GDM1 (cell line): ENCODE measurements at places on chromosomes 12 and 14.

GRCh38 chr12:123271001-123271668, 521 bp downstream of the CDK2AP1 start:
- peak; percentile 55 for DNase-seq

DNA sequence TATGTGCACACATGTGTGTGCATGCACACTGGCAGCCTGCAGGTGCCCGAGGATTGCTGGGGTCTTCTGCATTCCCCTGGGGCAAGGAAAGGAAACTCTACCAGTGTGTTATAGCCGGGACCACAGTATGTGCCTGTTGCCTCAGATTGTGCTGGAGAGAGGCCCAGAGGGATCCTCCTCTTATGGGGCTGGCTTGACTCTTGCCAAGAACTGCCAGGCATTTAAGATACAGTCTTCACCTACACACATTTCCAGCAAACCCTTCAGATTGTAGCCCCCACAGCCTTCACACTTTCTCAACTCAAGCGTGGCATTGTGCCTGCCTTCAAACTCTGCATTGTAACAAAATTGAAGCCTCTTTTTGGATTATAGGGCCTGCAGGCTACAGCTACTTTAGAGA, 176.7 kb upstream of the DYRK2 start:
- no peak for DNase-seq

- DNase-seq, result no peak
Measured at GRCh38 chr14:104292084-104292970, 153.9 kb downstream of the KIF26A start.

- DNase-seq, result no peak
Measured at GRCh38 chr12:109266106-109266879, 42.8 kb downstream of the FOXN4 start.

- no peak for DNase-seq
Measured at GRCh38 chr14:104424406-104425072, 155.0 kb upstream of the C14orf180 start.

GRCh38 chr14:104425763-104426646, 153.6 kb upstream of the C14orf180 start:
- DNase-seq, result no peak

DNA sequence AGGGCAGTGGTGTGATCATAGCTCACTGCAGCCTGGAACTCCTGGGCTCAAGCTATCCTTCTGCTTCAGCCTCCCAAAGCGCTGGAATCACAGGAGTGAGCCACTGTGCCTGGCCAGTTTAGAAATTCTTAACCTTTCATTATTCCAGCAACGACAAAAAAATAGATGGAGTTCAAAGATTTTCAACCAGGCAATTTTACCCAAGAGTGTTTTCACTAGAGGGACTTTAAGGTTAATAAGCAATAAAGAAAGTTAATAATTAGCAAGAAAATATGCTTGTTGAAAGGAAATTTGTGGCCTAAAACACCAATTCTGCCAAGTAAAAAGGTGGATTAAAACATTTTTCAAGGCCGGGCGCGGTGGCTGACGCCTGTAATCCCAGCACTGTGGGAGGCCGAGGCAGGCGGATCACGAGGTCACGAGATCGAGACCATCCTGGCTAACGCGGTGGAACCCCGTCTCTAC, 14.8 kb downstream of the CDKL1 start:
- no peak for DNase-seq

- no peak for DNase-seq
Measured at GRCh38 chr14:59275668-59276067, 87.2 kb downstream of the DAAM1 start.

GRCh38 chr14:50069325-50069724, 47.0 kb downstream of the VCPKMT start:
- DNase-seq, result no peak

DNA sequence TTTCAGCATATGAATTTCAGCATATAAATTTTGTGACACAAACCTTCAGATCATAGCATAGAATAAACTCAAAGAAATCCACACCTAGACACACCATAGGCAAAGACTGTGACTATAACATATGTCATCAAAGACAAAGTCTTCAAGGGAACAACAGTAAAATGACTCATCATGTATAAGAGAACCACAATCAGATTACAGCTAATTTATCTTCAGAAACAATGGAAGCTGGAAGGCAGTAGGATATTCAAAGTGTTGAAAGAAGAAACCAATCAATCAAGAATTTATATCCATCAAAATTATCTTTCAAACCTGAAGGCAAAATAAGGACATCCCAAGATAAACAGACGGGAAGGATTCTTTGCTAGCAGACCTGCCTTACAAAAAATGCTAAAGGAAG, 29.0 kb downstream of the DLK1 start:
- DNase-seq, result no peak

- no peak for DNase-seq
Measured at GRCh38 chr12:117699118-117699517, 269.7 kb downstream of the KSR2 start.

- DNase-seq, result no peak
Measured at GRCh38 chr12:120234643-120235368, 30.7 kb downstream of the PXN start.

- no peak for DNase-seq
Measured at GRCh38 chr12:123369229-123369628, 4.6 kb upstream of the SBNO1 start.

DNA sequence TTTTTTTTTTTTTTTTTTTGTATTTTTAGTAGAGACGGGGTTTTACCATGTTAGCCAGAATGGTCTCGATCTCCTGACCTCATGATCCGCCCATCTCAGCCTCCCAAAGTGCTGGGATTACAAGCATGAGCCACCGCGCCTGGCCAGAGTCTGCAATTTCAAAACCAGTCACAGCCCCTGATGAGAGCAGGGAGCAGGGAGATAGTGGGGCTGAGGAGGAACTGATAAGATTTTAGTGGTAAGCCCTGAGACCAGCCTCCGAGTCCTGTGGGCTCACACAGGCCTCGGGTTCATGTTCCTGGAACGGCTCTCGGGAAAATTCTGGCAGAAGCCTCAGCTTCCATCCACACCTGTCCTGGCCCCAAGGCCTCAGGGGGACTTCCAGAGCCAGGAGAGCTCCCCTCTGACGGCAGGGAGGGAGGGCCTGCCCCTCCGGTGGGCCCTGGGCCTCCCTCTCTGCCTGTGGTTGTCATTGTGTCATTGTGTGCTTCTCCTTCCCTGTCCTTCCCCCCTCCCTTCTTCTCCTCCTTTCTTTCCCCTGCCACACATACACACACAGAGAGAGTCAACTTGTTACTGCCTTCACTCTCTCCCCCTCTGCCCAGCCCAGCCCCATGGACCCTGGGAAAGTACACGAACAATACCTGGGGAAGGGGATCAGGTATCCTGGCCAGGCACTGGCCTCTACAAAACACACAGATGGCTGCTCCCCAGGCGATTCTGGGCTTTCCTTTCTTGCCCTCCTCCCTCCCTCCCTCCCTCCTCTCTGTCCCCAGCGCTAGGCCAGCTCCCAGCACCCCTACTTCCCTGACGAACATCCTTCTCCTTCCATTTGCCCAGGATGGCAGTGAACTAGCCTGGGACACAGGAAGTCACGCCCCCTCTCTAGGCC, 294.1 kb downstream of the DPF3 start:
- no peak for DNase-seq

- no peak for DNase-seq
Measured at GRCh38 chr12:44830566-44831055, 45.5 kb downstream of the NELL2 start.
